ENCODE measurements at places on chromosomes 1 and 21. TPM values are rescaled to one million over a fixed set of nuclear protein-coding genes. Genes with fewer than 3 reads are reported as not detected.

SYT14 gene
- total RNA-seq, result 0.03 TPM

CAPN8 gene
- total RNA-seq, result 83.5 TPM

GPBP1L1 gene
- 137 TPM for total RNA-seq

DNA sequence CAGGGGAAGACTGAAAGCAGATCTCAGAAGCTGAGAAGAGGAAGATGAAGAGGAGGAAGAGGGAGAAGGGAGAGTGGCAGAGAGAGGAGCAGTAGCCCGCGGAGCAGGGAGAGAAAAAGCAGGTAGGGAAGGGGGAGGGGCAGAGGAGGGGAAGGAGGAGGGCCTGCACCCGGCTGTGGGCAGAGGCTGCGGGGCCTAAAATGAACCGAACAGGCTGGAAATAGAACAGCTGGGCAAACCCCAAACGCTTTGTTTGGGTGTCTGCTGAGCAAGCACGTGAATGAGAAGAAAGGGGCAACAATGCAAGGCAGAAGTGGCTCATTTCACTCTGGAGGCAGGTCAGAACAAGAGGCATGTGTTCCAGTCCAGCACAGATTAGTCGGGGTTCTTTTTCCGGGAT is 33.5 kb downstream of the KCNC4 start:
- no peak for DNase-seq
- no peaks in the 10 kb centered on the region for H3K36me3 ChIP-seq

DNA sequence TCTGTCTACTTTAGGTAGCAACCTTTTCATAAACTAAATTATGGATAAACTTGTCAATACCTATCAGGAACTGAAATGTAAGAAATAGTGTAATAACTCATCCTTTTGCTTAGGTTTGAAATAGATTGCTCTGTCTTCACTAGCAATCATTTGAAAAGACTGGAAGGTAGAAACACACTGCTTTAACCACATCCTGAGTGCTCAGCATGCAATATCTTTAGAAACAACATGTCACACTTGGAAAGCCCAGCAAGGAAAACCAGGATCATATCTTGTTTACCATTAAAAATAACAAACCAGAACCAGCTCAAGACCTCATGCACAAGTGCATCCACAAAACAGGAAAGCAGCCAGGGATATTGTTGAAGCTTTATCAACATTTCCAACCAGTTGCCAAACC is 3.6 kb downstream of the KCNJ6 start:
- no peak for DNase-seq
- H3K27me3 ChIP-seq, result peaks cover 57% of the 10 kb centered on the region
- no peak overlapping the region for H3K4me3 ChIP-seq
- no peaks in the 10 kb centered on the region for H3K36me3 ChIP-seq

DNA sequence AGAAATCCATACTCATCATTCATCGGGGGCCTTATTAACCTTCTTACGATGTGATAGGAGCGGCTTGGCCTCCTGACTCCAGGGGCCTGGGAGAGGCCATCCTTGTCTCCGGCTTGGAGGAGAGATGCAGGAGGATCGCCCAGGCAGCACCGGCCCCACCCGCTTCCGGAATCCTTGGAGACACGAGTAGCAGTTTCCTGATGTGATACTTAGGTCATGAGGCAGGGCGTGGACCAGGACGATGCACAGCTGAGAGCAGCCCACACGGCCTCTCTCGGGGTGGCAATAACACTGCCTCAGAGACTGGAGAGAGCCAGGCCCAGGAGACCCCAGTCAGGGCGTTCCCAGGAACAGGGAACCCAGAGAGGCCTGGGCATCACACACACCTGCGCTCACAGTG is 163.6 kb upstream of the ARHGEF16 start:
- DNase-seq, result no peak
- no peaks in the 10 kb centered on the region for H3K27me3 ChIP-seq
- H3K4me1 ChIP-seq, result no peaks in the 10 kb centered on the region

DNA sequence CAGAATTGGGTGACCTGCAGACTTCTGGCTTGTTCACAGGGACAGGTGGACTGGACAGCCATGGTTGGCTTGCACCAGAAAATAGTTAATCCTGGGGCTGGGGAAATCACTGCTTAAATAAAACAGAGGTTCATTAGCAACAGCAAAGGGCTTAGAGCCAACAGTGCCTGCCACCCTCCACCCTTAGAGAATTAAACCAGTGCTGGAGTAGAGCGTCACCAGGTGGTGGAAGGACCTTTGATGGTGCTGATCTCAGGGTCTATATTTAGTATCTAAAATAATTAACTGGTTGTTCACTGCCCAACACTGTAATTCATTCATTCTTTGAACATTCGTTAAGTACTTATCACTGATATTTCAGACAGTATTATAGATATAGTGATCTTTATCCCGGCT is 34.7 kb upstream of the PDE9A start:
- DNase-seq, result no peak
- H3K4me3 ChIP-seq, result no peak overlapping the region
- H3K27me3 ChIP-seq, result peaks cover 18% of the 10 kb centered on the region

DNA sequence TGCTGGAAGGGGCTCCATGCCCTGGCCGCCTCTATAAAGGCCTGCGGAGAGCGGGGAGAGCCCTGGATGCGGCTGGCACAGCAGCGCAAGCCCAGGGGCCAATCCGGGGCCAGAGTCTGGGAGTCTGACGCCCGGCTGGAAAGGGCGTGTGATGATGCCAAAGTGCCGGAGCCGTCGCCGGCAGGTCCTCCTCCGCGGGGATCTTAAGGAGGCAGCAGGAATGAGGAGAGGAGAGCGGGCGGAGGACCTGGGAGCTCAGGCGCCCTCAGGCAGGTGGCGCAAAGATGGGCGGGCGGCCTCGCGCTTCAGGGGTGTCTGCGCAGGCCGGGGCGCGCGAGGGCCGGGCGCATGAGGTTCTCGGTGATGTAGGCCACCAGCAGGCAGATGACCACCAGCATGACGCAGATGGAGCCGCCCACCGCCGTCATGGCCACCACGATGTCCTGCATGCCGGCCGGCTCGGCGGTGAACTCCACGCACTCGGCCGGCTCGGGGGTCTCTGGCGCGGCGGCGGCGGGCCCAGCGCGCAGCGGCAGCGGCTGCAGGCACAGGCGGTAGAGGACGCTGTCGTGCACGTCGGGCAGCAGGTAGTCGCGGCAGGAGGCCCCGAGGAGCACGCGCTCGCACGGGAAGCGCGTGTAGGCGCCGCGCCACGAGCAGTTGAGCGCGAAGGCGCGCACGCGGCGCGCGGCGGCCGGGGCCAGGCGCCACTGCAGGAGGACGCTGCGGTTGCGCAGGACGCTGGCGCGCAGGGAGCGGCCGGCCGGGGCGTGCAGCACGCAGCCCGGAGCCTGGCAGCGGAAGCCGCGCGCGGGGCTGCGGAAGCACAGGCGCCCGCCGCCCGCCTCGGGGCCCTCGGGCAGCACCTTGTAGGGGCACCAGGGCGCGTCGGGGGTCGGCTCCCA is 653 bp downstream of the FNDC10 start:
- no peak for DNase-seq
- peaks cover 24% of the 10 kb centered on the region for H3K27me3 ChIP-seq
- H3K4me1 ChIP-seq, result peaks cover 16% of the 10 kb centered on the region
- peak overlapping the region; percentile 33 for H3K4me3 ChIP-seq
- H3K36me3 ChIP-seq, result no peaks in the 10 kb centered on the region

DNA sequence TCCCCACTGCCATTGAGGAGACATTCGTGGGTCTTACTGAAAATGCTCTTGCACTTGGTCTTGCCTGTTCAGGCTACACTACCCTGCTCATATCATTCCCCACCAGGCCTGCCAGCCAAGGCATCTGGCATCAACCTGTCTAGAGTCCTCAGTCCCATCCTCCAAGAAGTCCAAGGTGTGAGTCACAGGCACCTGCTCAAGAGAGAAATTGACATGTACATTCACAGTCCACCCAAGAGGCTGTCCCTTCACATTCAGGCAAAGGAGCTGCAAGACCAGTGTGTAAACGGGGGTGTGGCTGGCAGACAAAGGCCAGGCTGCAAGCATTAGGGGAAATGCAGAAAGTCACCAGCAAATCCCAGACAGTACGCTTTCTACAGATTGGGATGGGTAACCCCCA is 13.1 kb upstream of the PLA2G2C start:
- H3K27ac ChIP-seq, result no peak overlapping the region
- H3K4me3 ChIP-seq, result no peak overlapping the region
- no peak for DNase-seq
- no peaks in the 10 kb centered on the region for H3K27me3 ChIP-seq

DNA sequence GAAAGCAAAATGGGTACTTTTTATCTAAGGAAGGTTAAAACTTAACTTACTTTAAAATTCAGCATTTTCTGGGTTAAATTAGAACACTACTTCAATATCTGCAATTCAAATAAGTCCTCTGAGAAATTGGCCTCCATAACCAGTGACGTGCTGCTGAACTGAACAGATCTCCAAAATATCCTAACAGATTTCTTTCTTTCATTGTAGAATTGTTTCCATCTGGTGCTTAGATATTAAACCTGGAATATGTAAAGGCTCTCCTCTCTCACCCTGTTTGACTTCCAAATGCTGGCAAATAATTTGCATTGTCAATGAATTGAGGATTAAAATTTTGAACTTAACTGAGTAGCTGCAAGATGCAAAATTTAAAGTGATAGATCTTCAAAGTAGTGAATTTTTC is 316.9 kb upstream of the CXADR start:
- no peak overlapping the region for H3K27ac ChIP-seq
- no peaks in the 10 kb centered on the region for H3K27me3 ChIP-seq
- H3K36me3 ChIP-seq, result no peaks in the 10 kb centered on the region
- H3K4me3 ChIP-seq, result no peak overlapping the region
- H3K4me1 ChIP-seq, result no peaks in the 10 kb centered on the region

GRCh38 chr1:156549831-156550230 is 22.5 kb downstream of the IQGAP3 start:
- no peaks in the 10 kb centered on the region for H3K36me3 ChIP-seq
- DNase-seq, result no peak
- H3K4me1 ChIP-seq, result no peaks in the 10 kb centered on the region
- no peaks in the 10 kb centered on the region for H3K27me3 ChIP-seq
- no peak overlapping the region for H3K4me3 ChIP-seq
- H3K27ac ChIP-seq, result no peak overlapping the region

GRCh38 chr1:241589521-241589920 is 50.6 kb downstream of the CHML start:
- H3K36me3 ChIP-seq, result no peaks in the 10 kb centered on the region
- H3K27ac ChIP-seq, result no peak overlapping the region
- no peak for DNase-seq
- H3K4me3 ChIP-seq, result no peak overlapping the region
- H3K4me1 ChIP-seq, result no peaks in the 10 kb centered on the region

- no peaks in the 10 kb centered on the region for H3K36me3 ChIP-seq
- H3K27me3 ChIP-seq, result no peaks in the 10 kb centered on the region
- no peak for DNase-seq
- H3K4me3 ChIP-seq, result no peak overlapping the region
Observed at GRCh38 chr1:67604778-67605177, 80.2 kb upstream of the GADD45A start.

All from upper lobe of right lung (tissue), 1 donor.